SHP77 (cell line): ENCODE measurements at places on chromosomes 2 and 18.
A peak's percentile ranks its signal among the peaks of the same experiment; 100 is the strongest.

- no peak for DNase-seq
These were observed 53.0 kb upstream of the FOSL2 start for GRCh38 chr2:28339516-28340175.

DNA sequence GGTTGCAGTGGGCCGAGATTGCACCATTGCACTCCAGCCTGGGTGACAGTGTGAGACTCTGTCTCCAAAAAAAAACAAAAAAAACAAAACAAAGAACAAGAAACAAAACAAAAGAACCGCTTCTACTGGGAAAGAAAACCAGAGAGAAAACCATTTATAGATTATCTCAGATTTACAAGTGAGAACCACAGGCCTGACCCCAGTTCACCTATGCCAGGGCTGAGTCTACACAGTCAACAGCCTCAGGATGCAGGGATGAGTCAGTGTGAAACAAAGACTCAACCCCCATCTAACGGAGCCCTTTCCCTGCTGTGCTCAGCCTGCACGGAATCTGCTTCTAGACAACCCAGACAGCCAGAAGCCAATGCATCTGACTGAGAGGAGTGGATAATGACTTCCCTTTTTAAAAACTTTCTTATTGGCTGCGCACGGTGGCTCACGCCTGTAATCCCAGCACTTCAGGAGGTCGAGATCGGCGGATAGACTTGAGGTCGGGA, 25.5 kb upstream of the YWHAQ start:
- DNase-seq, result no peak

DNA sequence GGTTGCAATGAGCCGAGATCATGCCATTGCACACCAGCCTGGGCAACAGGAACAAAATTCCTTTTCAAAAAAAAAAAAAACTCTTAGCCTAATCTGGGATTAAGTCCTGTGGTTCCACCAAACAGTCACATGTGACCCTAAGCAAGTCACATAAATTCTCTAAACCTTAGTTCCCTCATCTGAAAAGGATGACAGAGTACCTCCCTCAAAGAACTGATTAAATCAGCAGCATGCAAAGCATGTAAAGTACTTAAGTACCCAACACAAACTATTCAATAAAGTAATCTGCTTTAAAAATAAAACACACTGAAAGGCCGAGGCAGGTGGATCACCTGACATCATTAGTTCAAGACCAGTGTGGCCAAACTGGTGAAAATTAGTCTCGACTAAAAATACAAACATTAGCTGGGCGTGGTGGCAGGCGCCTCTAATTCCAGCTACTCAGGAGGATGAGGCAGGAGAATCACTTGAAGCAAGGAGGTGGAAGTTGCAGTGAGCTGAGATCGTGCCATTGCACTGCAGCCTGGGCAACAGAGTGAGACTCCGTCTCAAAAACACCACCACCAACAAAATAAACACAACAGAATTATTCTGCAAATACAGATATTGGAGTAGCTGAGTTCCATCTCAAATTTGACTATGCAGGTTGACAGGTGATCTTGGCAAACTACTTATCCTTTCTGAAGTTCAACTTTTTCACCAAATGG, 7.0 kb downstream of the USP34 start:
- no peak for DNase-seq

DNA sequence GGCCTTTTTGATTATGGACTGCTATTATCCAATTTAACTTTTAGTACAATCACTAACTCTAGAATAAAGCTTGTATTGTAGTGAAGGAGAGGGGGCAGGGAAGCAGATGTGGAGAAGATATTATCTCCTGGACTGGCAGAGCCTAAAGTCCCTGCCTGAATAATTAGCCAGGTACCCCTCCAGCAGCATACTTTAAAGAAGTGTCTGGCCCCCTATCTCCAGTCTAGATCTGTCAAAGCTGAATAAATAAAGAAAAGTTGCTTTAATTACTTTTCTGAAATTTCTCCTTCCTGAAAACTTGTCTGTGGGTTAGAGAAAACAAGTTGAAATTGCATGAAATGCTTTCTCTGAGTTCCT, 258.2 kb downstream of the SLC8A1 start:
- no peak for DNase-seq

- DNase-seq, result no peak
These were observed 122.3 kb upstream of the DDX18 start for GRCh38 chr2:117692001-117692763.

GRCh38 chr18:68766433-68766832, 31.4 kb upstream of the CCDC102B start:
- DNase-seq, result no peak

DNA sequence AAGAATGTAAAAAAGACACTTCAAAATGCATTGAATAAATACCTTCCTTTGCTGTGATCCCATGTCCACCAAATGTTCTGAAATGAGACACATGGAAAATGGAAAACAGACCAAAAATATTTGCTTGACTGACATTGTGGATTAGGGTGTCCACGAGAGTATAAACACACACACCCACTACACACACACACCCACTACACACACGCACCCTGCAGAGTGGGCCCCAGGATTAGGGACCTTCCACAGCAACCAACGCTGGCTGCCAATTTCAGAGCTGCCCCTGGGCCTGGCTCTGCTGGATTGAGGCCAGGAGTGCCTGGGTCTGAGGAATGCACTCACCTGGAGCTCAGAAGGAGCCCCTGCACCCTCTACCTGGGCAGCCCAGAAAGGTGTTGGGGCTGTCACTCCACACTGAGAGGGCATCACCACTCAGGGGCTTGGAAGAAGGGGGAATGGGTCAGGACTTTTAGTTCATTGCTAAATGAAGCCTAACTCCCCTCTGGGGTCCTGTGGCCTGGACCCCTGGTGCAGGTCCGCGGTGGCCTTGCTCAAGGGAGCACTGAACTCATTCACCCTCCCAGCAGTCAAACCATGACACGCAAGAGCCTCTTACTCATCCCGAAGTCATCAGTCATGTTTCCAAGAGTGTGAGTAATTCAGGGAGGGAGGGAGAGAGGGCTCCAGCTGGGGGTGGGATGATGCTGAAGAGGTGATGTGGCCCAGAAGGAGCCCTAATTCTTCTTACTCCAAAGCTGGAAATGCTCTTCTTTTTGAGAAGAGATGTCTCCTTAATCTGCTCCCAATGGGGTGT, 50.2 kb upstream of the PLB1 start:
- DNase-seq, result no peak

DNA sequence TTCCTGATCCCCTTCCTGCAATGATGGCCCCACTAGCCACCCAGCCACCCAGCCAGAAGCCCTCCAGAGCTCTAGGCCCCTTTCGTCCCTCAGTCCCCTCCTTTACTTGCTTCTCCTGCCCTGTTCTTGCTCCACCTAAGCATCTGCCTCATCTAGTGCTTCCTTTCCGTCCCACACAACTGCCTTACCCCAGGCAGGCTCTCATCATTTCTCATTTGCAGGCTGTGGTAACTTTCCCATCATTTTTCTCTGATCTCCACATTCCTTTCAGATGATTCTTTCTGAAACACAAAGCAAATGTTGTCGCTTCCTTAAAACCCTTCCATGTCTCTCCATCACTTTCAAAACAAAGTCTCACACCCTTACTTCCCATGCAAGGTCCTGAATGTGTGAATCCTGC, 459.8 kb downstream of the METTL4 start:
- no peak for DNase-seq

- DNase-seq, result no peak
These were observed 8.5 kb downstream of the DTNA start for GRCh38 chr18:34718610-34719009.

DNA sequence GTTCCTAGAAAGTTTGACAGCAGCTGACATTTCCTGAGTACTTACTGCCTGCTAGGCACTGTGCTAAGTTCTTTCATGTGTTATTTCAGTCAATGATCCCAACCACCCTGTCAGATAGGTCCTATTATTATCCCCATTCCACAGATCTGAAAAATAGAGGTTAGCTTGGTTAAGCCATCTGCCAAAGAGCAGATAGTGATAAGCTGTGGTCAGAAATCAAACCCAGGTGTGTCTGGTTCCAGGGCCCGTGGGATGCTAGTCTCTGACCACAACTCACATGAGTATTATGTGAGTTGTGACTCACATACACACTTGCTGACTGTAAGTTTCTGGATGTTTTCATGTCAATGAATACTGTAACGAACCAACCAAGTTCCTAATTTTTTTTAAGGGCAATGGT, 132.0 kb upstream of the APCDD1 start:
- DNase-seq, result no peak

- DNase-seq, result no peak
These were observed 12.5 kb upstream of the HNRNPLL start for GRCh38 chr2:38615237-38615636.

GRCh38 chr18:44805643-44806042, 125.0 kb downstream of the SETBP1 start:
- DNase-seq, result no peak

- DNase-seq, result no peak
These were observed 8.3 kb downstream of the EFR3B start for GRCh38 chr2:25050128-25050527.

DNA sequence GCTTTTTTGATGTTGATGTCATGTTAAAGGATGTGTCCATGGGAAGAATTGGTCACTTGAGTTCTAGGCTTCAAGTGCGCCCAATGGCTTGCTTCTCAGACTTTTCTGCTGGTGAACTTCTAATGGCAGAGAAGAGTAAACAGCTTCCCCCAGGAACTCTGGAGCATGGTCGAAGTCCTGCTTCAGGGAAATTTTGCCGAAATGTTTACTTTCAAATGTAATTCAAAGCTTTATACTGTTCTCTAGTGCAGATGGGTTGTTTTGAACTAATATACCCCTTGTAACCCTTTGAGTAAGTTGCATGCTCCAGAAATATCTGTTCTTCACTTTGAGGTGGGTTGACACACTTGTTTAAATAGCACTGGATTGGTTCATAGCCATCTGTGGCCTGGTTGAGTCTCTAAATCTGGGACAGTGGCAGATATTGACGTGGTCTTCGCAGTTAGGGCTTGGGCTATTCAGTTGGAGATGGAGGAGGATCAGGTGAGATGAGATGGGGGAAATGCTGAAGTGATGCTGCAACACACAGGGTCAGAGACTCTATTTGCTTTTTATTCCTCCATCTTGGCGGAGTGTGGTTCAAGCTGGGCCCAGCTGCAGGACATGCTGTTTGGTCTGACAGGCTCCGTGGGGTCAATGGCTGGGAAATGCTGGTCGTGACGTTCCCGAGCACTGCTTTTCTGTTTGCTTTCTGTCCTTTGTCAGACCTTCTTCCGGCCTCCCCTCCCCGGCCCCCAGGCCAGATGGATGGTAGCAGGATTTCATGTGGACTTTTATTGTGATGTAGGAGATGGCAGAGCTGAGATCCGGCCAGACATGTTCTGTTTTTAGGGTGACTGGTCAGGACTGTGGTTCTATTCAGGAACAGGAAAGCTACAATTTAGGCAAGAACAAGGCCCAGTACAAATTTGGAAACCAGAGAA, 35.9 kb downstream of the MYO1B start:
- no peak for DNase-seq

- DNase-seq, result no peak
These were observed 62.5 kb upstream of the LGALSL start for GRCh38 chr2:64391424-64391823.

DNA sequence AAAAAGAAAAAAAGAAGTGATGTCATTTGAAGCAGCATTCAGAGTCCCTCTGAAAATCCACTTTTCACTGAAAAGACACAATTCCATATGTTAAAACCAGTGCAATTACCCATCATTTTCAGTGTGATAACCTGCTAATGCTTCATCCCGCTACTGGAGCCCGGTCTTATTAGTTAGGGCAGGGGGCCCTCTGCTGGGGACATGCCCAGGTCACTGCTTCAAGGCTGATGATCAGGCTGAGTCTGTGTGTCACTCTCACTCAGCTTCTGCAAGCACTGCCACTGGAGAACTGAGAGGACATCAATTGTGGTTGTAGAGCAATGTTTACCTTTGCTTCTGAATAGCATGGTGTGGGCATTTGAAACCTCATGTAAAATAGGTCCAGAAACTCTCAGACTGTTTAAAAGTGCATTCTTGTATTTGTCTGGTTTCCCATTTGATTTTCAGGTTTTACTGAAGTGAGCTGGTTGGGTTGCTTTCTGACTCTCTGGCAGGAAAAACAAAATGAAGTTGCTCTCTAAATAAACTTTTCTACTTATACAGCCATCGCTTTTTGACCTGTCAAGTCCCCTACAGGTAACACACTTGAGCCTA, 49.2 kb upstream of the NXPH2 start:
- peak; percentile 28 for DNase-seq

- no peak for DNase-seq
These were observed 284.7 kb upstream of the CWC22 start for GRCh38 chr2:180291552-180292421.

GRCh38 chr2:71071681-71072398, 3.4 kb downstream of the NAGK start:
- no peak for DNase-seq

- peak; percentile 16 for DNase-seq
These were observed 94.0 kb downstream of the PLA2R1 start for GRCh38 chr2:159968279-159968900.

DNA sequence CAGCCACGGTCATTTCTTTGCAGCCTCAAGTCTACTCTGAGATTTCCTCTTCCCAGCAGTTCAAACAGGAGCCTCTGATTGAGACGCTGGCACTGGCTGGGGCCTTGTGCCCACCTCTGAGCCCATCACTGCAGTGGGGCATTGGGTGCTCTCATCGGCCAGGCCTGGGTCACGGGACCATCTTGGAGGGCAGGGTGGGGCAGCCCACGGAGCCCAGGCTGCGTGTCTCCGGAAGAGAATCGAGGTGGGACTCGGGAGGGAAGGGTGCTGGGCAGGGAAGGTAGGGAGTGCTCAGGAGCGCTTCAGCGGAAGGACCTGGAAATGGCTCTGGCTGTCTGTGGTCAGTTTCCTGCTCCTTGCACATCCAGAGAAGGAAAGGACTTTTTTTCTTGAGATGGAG, 82.4 kb downstream of the RTP5 start:
- no peak for DNase-seq

- DNase-seq, result no peak
These were observed 56.5 kb upstream of the TMEM247 start for GRCh38 chr2:46422717-46423394.

DNA sequence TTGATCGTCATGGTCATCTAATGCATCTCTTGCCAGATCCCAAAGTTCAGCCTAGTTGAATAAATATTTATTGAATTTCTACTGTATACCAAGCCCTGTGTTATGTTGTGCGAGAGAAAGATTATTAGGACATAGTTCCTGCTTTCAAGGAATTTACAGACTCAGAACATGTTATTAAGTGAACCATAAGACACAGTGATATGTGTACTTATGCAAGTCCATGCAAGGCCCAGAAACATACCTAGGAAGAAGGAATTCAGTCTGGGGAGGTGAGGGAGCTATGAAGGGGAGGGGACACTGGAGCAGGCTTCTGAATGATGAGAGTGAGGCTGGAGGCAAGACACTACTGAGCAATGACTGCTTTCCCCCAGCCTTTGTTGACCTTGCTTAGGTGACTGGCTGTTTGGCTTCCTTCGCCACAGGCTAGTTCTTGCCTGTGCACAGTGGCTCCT, 81.4 kb downstream of the ACAA2 start:
- no peak for DNase-seq
